Breast epithelium (tissue), 4 donors: ENCODE measurements at places on chromosomes 5 and 9.

DNA sequence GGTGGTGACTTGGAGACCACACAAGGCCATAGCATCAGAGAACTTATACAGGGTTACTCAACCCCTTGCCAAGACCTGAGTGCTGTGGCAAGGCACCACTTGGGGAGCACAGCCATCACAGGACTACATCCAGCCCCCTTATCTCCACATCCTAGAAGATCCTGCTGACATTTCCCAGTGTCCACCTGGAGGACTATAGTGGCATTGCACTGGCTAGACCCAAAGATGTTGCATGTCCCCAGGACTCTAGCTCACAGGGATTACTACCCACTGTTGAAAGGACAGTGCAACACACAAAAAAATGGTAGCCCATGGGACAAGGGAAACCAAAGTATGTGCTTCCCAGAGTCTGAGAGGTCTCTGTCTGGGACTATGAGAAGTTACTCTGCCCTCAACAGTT, 411.1 kb upstream of the NUDT12 start:
- DNase-seq, result no peak

- DNase-seq, result no peak
Measured at GRCh38 chr5:156356238-156356637, 29.3 kb downstream of the SGCD start.

GRCh38 chr9:78898234-78898633, 601.3 kb downstream of the PSAT1 start:
- DNase-seq, result no peak

GRCh38 chr5:82620957-82621600, 342.9 kb upstream of the RPS23 start:
- DNase-seq, result no peak

DNA sequence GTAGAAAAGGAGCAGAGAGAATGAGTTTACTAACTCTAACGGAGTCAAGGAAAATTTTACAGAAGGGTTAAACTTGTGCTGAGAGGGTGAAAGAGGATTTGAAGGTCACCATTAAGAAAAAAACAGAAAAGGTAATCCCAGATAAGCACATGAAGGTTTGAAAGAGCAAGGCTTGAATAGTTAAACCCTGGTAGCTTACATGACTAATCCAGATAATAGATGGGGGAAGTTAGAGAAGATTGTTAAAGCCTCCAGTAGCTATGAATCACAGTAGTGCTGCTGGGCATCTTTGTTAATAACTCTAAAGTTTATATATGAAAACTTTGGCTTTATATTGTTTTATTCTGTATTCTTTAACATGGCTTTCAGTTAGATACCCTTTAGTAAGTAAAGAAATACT, 354.5 kb upstream of the FTMT start:
- no peak for DNase-seq

DNA sequence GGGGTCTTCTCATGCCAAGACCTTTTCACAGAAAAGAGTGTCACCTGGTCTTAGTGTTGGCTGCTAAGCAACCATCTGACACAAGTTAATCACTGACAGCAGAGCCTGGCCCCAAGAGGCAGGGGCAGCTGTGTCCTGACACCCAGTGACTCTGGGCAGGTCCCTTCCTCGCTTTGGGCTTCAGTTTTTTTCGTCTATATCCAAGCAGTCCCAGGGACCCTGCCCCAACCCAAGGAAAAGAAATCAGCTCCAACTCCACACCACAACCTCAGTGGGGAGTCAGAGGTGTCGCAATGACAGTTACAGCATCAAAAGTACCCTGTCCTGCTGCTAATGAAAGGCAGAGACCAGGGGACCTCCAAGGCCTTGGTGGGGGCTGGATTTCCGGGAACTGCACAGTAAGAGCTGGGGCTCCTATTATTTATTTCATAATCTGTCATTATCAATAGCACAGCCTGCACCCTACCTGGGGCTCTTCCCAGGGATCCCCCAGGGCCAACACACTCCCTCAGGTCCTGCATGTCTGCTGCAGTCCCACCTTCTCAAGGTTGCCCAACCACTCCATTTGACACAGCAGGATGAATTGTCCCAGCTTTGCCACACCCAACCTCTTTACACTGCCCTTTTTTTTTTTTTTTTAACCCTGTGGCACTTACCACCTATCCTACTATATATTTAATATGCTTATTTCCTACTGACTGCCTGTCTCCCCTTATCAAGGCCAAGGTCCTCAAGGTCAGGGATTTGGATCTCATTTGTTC, 9.4 kb downstream of the ANKS6 start:
- DNase-seq, result no peak

GRCh38 chr5:36261186-36261585, 19.5 kb upstream of the NADK2 start:
- no peak for DNase-seq

DNA sequence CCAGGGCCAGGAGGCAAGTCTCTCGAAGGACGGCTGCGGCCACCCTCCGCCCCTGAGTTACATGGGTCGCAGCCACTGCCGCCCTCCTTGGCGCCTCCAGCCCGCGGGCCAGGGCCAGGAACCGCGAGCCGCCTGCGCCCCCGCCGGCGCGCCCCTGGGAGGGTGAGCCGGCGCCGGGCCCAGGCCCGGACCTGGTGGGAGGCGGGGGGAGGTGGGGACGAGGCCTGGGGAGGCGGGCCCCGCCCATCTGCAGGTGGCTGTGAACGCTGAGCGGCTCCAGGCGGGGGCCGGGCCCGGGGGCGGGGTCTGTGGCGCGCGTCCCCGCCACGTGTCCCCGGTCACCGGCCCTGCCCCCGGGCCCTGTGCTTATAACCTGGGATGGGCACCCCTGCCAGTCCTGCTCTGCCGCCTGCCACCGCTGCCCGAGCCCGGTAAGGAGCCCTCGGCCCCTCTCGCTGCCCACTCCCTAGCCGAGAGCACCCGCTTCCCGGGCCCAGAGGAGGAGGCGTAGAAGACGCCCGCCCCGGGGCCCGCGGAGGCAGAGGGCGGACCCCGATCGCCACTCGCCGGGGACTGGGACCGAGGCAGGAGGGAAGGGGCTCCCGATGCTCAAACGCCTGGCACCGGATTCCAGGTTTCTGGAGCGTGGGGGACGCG, at the start of gene ASS1:
Gene ASS1, plus strand, starts transcription at position 397 of the 657 bp plus-strand sequence. CDS start 7,268 bp downstream, outside the sequence.
- peak; percentile 66 for DNase-seq

- DNase-seq, result no peak
Measured at GRCh38 chr5:166377756-166378155, 1913.7 kb upstream of the WWC1 start.

DNA sequence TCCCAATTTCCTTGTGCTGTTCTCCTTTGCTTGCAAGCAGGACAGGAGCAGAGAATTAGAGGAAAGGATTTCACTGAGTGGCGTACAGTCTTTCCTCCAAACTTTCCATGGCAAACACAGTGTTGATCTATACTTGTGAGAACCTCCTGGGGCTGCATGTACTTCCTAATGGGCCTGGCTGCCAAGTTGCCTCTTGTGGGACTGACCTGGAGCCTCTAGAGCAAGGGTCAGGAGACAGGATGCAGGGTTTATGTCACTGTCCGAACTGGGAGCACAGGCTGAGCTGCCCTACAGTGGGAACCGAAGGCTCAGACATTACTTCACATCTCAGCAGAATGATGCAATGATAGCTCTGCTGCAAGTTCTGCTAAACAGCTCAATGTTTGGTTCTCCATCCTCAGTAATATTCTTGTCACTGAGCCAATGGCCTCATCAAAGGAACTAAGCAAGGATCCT, 102.3 kb downstream of the ENC1 start:
- peak; percentile 38 for DNase-seq

- DNase-seq, result no peak
Measured at GRCh38 chr9:120729791-120730241, 15.5 kb upstream of the MEGF9 start.

- no peak for DNase-seq
Measured at GRCh38 chr9:30995956-30996738, 1388.3 kb upstream of the ACO1 start.

GRCh38 chr5:44809956-44810420, 1.2 kb downstream of the MRPS30 start:
- no peak for DNase-seq

- DNase-seq, result no peak
Measured at GRCh38 chr5:139895647-139896046, 100.0 kb downstream of the PSD2 start.

DNA sequence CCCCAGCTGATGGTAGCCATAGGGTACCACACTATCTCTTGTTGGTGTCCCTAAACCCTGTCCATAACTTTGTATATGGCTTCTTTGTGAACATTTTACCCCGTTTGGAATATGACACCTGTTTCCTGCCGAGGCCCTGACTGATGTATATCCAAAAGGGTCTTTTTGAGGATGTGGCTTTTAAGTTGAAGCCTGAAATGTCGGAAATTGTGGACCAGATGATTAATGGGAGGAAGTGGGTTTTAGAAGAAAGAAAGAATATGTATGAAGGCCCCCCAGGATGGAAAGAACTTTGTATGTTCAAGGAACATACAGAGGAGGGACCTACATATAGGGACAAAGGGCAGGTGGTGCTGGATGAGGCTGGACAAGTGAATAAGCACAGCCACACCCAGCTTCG, 16.7 kb upstream of the TNFSF8 start:
- no peak for DNase-seq
